Bladder microvascular endothelial cell (primary cell): ENCODE measurements at places on chromosomes 12 and 14. TPM values are rescaled to one million over a fixed set of nuclear protein-coding genes. Genes with fewer than 3 reads are reported as not detected.

The NINJ2 gene
- 2.8 and 3.1 TPM in 2 replicates for total RNA-seq

The SIVA1 gene
- 69.2 and 119 TPM in 2 replicates for total RNA-seq

The TAS2R30 gene
- 1.3 and 12.6 TPM in 2 replicates for total RNA-seq

The HECTD4 gene
- total RNA-seq = 13.0 and 42.4 TPM in 2 replicates

The MYF6 gene
- total RNA-seq = not detected in 2 replicates

The LUM gene
- total RNA-seq = 0.49 and 0.57 TPM in 2 replicates

The PXN gene
- 34.3 and 78.6 TPM in 2 replicates for total RNA-seq

The PAPOLA gene
- 69.3 and 160 TPM in 2 replicates for total RNA-seq

The IGF1 gene
- 0.57 and 0.65 TPM in 2 replicates for total RNA-seq

The HHIPL1 gene
- total RNA-seq = 1.9 and 3.7 TPM in 2 replicates

The FAM181A gene
- not detected in 2 replicates for total RNA-seq

The AGAP2 gene
- total RNA-seq = under 0.01 and 0.06 TPM in 2 replicates

The SLC16A7 gene
- total RNA-seq = 6.8 and 7.0 TPM in 2 replicates

The SELPLG gene
- 0.16 and 0.25 TPM in 2 replicates for total RNA-seq

The LRRC43 gene
- 0.81 and 0.82 TPM in 2 replicates for total RNA-seq

The DDIT3 gene
- total RNA-seq = 8.1 and 12.8 TPM in 2 replicates

The GPR84 gene
- 0.16 TPM in 1 of 2 replicates, not detected in the other for total RNA-seq

The RBM25 gene
- total RNA-seq = 18.6 and 51.2 TPM in 2 replicates

The TPPP2 gene
- not detected in 2 replicates for total RNA-seq

The KLHL33 gene
- under 0.01 TPM in 2 replicates for total RNA-seq

The ZC2HC1C gene
- total RNA-seq = 0.49 and 0.63 TPM in 2 replicates

The ORAI1 gene
- 13.1 and 18.6 TPM in 2 replicates for total RNA-seq

The DNAJC22 gene
- 0.16 and 0.94 TPM in 2 replicates for total RNA-seq

The AKAP6 gene
- 0.13 and 0.32 TPM in 2 replicates for total RNA-seq

The PLA2G1B gene
- total RNA-seq = not detected in 2 replicates

The GPR162 gene
- total RNA-seq = 0.50 and 1.5 TPM in 2 replicates

The R3HDM2 gene
- 4.0 and 11.0 TPM in 2 replicates for total RNA-seq

The OTX2 gene
- total RNA-seq = not detected in 2 replicates
